Stimulated activated CD8-positive, alpha-beta memory T cell treated with anti-CD3 and anti-CD28 coated beads, Interleukin-7, amount 100 ng/mL, for 1 hour (primary cell): ENCODE measurements at places on chromosomes 16 and 17.

- DNase-seq, result no peak
These were observed 2.4 kb downstream of the TBX4 start for GRCh38 chr17:61454381-61455323.

DNA sequence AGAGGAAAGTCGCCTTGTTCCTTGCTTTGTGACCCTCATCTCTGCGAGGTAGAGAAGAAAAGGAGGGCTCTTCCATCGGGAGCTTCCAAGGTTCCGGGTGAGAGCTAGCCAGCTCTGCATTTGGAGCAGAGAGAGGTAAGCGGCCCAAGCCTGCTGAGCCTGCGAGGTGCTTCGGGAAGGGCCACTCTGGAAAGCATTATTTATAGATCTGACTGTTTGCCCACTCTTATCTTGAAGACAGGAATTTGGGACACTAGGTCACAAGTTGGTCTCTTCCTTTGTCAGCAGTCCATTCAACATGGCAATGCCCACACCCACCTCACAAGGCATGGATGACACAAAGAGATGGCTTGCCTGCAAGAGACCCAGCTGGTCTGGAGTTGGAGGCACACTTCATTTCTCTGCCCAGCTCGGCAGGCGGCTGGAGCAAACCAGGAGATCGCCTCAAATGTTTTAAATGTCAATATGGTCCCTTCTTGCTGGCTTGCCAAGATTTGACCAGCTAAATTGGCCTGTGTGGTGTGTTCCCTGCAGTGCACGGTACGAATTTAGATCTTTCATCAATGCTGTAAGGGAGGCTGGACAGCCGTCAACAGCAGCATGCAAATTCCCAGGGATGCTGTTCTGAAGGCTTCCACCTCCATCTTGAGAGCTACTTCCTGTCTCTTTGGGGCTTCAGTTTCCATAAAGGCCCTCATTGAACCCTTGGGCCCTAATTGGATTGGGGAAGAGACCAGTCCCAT, 19.5 kb downstream of the CBX4 start:
- DNase-seq, result no peak

GRCh38 chr16:66263973-66264310, 102.5 kb upstream of the CDH5 start:
- DNase-seq, result no peak

GRCh38 chr17:69733171-69734012, 318.9 kb downstream of the MAP2K6 start:
- no peak for DNase-seq

- DNase-seq, result no peak
These were observed 73.8 kb downstream of the C17orf58 start for GRCh38 chr17:67922503-67922902.

DNA sequence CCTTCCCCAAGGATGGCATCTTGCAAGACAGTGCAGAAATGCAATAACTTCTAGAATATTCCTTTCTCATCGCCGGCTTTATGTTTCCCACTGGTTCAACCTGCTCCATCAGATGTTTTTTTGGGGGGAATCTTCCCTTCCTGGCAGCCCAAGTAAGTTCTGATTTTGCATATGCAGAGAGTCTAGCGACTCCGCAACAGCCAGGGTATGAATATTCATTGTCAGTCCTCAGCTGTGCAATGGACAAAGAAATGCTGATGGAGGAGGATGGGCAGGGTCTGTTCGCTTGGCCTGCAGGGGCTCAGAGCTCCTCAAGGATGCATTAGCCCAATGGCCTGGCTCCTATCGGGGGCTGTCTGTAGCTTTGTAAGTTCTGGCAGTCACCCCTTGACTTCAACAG, 358.8 kb upstream of the CCL2 start:
- no peak for DNase-seq

DNA sequence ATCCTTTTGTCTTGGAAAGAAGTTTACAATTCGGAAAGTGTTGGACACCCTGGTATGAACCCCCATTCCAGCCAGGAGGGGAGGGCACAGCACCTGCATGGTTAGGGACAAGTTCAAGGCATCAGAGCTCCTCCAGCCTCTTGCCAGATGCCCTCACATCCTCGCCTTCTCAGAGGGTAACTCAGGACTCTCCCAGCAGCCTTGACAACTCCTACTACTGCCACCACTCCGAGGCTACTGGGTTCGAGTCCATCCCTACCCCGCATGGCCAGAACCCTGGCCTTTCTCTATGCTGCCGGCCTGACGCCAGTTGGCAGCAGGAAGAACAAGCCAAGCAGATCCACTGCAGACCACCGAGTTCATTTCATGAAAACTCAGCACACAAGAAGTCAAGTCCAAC, 34.1 kb downstream of the AXIN2 start:
- DNase-seq, result no peak

DNA sequence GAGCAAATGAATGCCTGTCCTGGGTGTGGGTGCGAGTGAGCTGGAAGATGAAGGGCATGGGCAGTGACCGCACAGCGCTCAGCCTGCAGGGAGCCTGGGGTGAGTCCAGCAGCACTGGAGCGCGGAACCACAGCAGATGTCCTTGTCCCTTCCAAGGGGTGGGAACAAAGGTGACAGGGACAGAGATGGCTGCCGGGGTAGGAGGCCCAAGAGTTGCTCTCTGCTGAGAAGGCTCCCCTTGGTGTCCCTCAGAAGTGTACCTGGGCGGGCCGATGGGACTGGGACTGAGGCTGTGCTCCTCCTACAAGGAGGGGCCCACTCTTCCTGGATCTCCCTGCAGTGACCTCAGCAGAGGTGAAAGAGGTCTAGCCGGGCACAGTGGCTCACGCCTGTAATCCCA, 7.6 kb upstream of the PGAP6 start:
- DNase-seq, result no peak

DNA sequence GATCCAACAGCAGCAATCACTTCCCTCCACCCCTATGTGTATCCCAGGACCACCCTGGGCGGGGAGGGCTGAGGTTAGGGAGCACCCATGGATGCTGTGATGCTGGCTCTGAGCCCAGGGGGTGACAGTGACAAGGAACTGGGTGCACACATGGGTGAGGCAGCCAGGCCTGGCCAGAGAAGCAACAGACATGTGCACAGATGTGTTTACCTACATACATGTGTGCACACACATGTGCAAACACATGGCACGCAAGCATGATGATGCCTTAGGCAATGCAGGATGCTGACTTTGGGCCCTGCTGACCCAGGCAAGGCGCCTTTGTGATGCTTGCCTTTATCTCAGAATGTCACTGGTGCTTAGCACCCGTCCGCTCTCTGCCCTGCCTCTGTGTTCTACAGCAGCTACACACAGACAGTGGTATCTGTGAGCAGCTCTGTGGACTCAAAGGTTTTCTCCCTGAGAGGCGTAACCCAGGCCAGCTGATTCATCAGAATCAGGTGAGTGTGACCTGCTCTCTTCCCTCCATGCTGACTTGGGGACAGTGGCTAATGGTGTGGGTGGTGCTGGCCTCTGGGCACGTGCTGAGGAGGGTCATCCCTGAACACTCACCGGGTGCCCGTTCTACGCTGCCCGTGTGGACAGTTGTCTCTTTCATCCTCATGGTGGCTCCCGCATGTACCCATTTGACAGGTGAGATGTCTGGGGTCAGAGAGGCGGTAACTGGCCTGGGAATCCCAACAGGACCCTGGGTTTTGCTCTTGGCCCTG, 38.5 kb upstream of the KSR1 start:
- DNase-seq, result no peak

- no peak for DNase-seq
These were observed 16.3 kb downstream of the PIK3R5 start for GRCh38 chr17:8949061-8949661.

GRCh38 chr17:81065500-81065899, 30.5 kb downstream of the BAIAP2 start:
- DNase-seq, result no peak

DNA sequence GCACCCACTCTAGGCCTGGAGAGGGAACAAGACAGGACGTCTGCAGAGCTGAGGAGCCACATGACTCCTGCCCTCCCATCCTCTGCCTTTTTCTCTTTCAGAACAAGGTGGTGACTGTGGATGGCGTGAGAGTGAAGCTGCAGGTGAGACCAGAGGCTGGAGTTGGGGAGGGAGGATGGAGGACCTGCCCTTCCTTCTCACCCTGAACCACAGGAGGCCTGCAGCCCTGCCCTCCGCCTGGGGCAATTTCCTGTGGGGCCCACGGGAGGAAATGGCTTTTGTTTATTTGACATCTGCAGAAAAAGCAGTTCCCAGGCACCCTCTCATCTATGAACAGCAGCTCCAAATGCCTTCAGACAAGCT, 5.1 kb downstream of the RAB37 start:
- no peak for DNase-seq

- DNase-seq, result no peak
These were observed 540 bp upstream of the CD300LF start for GRCh38 chr17:74713171-74713755.

DNA sequence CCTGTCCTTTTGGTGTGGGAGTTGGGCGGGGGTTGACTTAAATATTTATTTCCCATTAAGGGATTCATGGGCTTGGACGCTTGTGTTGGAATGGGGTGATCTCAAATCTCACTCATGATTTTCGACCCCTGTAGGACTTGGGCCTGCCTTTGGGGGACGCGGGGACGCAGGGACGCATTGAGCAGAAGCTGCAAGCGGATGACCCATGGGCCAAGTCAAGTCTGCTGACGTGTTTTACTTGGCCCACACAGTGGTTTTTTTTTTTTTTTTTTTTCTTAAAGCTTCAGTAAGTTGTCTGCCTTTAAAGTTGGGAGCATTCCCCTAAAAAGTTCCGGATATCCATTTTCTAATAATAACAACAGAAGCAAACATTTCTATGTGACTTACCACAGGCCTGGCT, 28.9 kb downstream of the CMIP start:
- no peak for DNase-seq

DNA sequence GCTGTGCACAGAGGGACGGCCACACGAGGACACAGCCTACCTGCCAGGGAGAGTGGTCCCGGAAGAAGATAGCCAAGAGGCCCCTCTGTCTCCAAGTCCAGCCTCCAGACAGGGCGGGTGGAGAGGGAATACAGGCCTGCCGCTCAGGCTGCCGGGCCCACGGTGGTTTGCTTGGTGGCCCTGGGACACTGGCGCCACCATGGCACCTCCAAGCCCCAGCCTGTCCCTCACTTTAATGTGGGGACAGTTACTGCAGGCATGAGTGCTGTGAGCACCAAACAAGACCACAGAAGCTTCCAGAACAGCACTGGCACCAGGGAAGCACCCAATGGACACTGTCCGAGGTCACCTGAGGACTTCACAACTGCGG, 22.0 kb upstream of the CHMP6 start:
- no peak for DNase-seq

DNA sequence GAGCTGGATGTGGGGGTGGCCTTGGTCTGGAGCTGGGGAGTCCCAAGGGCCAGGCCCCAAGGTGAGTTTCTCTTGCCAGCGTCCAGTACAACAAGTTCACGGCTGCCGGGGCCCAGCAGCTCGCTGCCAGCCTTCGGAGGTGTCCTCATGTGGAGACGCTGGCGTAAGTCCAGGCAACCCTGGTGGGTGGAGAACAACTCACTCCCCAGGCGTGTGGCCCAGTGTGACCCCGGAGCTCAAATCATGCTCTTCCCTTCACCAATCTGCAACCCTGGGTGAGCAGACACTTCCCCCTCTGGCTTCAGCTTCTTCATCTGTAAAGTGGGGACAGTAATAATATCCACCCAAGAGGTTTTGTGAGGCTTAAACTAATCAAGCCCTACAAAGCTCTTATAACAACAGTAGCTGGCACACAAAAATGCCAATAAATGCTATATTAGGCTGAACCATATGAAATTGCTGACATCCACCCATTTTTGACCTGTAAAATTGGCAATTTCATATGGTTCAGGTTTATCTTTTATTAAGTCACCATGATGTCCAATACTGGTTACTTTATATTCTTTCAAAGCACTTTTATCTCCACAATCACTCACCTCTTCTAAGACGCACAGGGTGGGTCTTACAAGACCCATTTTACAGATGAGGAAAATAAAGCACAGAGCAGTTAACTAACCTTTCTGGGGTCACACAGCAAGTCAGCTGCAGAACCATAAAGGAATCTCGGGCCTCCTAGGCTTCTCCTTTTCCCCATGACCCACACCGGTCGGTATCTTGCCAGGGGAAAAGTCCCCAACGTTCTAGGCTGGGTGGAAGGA, 19.7 kb downstream of the DEXI start:
- DNase-seq, result no peak

- no peak for DNase-seq
These were observed 16.8 kb downstream of the TMEM100 start for GRCh38 chr17:55705847-55706246.

- DNase-seq, result no peak
These were observed 888 bp downstream of the CDH1 start for GRCh38 chr16:68737730-68738629.

DNA sequence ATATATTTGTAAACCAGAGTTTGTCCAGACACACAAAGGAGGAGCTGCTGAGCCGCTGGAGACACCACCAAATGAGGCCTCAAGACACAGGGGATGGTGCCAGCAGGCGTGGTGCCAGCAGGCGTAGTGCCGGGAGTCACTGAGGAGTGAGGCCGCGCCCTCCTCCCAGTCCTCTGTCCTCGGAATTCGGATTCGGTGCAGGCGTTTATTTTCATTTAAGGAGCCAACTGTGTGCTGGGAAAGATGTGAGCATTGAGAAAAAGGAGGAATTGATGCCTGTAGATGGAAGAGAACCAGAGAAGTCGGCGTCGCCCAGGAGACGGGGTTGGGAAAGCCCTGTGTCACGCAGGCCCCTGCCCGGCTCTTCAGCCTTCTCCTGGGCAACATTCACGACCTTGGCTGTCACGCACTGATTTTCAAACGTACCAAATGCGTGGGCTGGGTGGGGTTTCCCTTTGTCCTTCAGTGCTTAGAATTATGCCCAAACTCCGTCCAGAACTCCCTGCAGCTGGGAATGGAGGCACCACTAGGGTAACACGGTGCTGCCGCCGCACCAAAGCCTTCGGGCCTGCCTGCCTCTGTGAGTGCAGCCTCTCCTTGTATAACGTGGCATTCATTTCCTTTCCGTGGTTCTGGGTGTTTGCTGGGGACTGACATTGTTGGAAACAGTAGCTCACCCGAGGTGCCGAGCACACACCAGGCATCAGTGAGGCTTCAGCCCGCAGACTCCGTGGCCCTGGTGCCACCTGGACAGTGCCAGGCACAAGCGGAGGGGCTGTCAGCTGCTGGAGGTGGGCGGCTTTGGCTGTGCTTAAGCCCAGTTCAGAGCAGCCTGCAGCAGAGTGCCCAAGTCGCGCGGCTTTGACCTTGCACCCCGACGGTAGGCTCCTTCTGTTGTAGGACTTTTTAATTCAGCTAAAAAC, 49.0 kb upstream of the CHMP6 start:
- no peak for DNase-seq

DNA sequence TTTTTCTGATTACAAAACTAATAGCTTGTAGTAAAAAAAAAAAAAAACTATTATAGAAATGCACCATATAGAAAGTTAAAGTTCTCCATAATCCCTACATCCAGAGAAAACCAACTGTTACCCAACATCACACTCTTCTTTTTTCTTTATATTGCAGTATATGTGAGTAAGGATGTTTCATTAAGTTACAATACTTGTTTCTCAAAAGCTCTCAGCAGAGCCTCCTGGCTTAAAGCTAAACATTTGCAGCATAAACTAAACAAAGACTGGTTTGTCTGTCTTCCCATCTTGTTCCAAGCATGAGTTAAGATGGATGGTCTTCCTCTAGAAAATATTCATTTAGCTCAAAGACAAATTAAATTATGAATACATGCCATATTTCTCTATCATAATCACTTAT, 25.2 kb downstream of the GRB2 start:
- DNase-seq, result no peak

- no peak for DNase-seq
These were observed 4.4 kb upstream of the PIK3R5 start for GRCh38 chr17:8969901-8970300.
